ENCODE measurements at places on chromosomes 2 and 18.

- DNase-seq = no peak
Measured at GRCh38 chr18:33699372-33699771, 121.4 kb downstream of the ASXL3 start.

DNA sequence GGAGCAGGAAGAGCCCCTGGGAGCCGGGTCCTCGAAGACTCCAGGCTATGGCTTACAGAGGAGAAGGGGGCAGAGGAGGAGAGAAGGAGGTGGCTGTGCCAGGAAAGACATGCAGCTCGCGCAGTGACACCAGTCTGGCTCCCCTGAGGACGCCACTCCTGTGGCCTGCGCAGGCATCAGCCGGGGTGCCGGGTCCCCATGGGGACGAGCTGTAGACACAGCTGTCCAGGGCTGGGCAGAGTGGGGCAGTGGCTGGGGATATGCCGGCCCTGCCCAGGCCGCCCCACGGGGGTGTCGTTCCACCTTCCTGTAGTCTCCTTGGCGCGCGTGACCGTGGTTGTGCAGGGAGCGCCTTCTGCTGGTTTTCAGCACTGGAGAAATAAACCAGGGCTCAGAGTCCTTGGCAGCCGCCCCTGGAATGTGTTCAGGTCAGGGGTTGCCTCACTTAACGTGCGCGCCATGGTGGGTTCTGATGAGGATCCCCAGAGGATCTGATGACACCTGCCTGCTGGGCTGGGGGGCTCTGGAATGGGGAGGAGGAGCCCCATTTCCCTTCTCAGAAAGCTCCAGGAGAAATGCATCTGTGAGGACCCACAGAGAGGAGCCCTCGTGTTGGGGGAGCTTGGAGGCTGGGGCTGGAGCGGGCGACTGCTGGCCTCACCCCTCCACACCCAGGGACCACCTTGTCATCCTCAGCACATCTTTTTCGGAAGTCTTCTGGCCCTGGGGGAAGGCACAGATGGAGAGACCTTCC is 26.7 kb downstream of the RAMP1 start:
- DNase-seq = no peak

DNA sequence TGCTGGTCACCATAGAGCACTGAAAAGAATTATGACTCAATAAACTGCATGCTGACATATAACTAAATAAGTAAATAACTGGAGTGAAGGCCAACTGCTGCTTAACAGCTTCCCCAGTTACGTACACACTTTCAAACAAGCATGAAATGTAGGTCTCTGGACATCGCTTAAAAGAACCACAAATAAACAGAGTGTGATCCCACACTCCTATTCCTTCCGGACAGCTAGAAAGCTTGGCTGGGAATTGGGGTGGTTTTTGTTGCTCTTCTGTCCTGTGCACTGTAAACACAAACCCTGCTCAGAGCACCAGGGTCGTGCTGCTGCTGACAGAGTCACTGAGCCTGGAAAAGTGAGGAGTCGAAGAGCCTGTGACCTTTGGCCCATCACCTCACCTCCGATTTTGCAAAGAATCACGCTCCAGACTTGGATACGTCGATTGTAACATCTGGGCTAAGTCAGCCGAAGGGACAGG is 162.7 kb upstream of the NT5C1B start:
- no peak for DNase-seq

GRCh38 chr18:23237524-23238151 is 102.4 kb downstream of the CABLES1 start:
- DNase-seq = peak; percentile 83

DNA sequence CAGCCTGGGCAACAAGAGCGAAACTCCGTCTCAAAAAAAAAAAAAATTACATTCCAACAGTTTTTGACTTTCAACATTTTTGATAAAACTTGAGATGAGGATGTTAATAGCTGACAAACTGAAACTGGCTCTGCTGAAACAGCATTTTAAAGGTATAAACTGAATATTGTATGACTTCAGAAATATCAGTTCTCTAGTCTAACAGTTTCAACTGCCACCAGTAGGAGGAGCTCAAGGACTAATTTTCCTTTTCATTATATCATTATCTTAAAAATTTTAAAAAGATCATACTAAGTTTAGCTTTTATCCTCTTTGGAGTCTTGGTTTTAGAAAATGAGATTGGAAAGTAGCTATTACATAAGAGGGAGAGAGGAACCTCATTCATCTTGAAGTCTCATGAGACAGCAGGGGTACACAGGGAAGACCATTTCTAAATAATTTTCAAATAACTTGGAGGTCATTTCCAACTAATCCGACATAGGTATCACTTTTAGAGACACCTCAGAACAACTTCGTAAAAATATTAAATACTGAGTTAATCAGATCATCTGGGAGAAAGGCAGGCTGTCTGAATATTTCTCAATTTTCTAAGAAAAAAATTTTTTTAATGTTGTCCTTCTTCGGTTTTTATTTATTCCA is 37.6 kb upstream of the MCM6 start:
- DNase-seq = peak; percentile 77

GRCh38 chr2:217222309-217222910 is 362.5 kb upstream of the TNP1 start:
- peak; percentile 74 for DNase-seq

- no peak for DNase-seq
Measured at GRCh38 chr18:75269124-75269680, 58.6 kb downstream of the TSHZ1 start.

DNA sequence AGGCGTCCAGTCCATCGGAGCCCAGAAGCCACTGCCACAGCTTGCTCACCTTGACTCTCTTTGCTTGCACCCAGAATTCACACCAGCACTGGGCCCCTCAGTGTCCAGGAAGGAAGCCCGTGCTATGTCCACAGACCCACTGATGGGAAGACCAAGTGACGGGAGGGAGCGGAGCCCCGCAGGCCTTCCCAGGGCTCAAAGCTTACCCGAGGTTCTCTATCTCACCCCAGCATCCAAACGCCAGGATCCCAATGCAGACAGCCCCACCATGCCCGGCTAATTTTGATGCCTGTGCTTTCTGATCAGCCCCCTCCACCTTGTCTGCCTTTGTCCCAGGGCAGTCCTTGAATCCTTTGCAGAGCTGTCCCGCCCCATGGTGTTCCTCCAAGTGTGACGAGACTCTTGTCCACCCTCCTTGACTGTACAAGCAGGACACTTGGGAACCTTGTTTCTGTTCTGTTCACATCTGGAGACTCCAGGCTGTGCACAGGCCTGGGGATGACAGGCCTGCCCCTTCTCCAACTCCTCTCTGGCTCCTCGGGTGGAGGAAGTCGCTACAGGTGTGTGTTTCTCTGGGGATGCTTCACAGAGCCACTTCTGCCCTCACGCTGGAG is 12.0 kb downstream of the NPPC start:
- no peak for DNase-seq

- DNase-seq = no peak
Measured at GRCh38 chr2:236735825-236736238, 166.2 kb downstream of the ACKR3 start.

DNA sequence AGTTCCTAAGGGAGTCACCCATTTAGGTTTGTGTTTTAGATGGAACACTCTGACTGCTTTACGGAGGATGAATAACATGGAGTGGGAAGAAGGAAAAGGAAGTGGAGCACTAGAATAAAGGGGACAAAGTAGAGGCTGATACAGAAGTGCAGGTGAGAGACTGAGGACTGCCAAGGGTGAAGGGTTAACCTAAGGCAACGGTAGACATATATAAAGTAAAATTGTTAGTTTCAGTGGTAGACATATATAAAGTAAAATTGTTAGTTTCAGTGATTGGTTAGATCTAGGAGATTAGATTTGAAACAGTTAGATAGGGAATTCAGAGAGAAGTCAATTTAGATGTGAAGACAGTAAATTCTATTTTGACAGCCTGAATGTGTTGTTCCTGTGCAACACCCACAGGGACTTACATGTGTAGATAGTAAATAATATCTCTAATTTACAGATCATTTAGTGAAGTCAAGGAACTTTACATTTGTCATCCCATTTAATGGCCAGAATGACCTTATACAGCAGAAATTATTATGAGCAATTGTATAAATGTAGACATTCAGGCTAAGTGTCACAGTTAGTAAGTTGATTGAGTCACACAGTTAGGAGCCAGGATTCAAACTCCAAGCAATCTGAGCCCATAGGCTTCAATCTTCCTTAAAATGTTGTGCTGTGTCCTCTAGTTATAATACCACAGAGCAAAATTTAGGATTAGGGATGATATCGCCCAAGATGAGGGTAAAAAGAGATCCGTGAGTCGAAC is 270.8 kb upstream of the UBE2E3 start:
- no peak for DNase-seq

DNA sequence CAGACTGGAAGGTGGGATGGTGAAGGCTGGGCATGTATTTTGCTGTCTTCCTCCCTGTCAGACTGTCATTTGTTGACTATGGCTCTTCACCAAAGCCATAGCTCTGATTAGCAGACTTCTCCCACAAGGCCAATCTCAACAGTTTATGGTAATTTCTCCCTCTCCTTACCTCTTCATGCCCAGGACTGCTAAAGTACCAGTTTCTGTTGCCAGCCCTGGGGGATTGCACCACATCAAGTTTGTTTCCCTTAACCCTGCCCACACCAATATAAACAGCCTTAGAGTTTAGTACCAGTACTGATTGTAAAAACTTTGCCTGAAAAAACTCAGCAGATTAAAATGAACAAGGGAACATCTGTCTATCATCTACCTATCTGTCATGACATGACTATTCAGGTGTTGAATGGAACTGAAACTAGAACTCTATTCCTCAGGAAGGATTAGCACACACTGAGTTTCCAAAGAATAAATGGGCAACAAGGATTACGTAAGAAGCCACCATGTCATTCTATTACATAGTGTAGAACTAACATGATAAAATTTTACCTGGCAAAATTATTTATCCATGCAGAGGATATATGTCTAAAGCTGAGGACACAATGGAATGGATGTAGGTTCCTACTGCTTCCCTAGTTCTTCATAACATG is 13.7 kb downstream of the FEZ2 start:
- no peak for DNase-seq

Measured in suppressor macrophage (primary cell).